Bronchus fibroblast of lung (primary cell): ENCODE measurements at places on chromosomes 4 and X. TPM values are rescaled to one million over a fixed set of nuclear protein-coding genes. Genes with fewer than 3 reads are reported as not detected.

VSIG1 gene
- total RNA-seq: not detected in 2 replicates

CLIC2 gene
- total RNA-seq: 0.17 TPM in 1 of 2 replicates, not detected in the other

LONRF3 gene
- total RNA-seq: under 0.01 and 0.15 TPM in 2 replicates

TMPRSS11F gene
- total RNA-seq: not detected in 2 replicates

TLR3 gene
- 1.0 and 1.5 TPM in 2 replicates for total RNA-seq

INPP4B gene
- 5.8 and 6.9 TPM in 2 replicates for total RNA-seq

COL4A6 gene
- 2.0 and 2.7 TPM in 2 replicates for total RNA-seq

HPGDS gene
- not detected in 2 replicates for total RNA-seq

BMPR1B gene
- total RNA-seq: under 0.01 and 0.17 TPM in 2 replicates

CNKSR2 gene
- total RNA-seq: 0.34 and 1.0 TPM in 2 replicates

VGLL1 gene
- not detected in 2 replicates for total RNA-seq
